CD4-positive, alpha-beta T cell treated with Interleukin-4 for 1 hour (primary cell): ENCODE measurements at places on chromosomes 11 and 22.

DNA sequence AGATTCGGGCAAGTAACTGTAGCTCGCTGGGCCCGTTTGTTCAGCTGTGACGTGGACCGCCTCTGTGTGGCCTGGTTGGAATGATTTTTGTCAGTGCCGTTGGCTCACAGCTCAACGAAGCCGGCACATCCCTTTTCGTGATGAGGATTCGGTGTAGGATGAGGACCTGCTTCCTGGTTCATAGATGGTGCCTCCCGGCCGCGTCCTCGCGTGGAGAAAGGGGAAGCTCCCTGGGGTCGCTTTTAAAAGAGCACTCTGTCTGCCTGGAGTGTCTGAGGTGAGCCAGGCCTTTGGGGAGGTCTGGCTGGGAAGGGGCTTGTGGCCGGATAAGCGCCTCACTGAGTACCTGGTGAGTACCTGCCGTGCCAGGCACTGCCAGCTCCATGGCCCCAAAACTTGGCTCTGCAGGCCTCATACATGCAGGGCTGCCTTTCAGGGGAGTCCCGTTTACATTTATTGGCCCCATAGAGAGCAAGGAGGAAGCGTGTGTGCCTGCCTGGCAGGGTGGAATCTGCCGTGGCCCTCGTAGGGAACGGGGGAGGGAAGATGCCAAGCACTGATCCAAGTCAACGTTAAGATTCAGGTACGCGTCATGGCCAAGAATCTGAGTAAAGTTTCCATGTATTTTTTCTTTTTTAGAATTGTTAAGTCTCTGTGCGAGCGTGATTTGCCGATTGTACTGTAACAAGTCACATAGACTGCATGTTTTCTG, 88.4 kb downstream of the ARHGAP8 start:
- DNase-seq = no peak

DNA sequence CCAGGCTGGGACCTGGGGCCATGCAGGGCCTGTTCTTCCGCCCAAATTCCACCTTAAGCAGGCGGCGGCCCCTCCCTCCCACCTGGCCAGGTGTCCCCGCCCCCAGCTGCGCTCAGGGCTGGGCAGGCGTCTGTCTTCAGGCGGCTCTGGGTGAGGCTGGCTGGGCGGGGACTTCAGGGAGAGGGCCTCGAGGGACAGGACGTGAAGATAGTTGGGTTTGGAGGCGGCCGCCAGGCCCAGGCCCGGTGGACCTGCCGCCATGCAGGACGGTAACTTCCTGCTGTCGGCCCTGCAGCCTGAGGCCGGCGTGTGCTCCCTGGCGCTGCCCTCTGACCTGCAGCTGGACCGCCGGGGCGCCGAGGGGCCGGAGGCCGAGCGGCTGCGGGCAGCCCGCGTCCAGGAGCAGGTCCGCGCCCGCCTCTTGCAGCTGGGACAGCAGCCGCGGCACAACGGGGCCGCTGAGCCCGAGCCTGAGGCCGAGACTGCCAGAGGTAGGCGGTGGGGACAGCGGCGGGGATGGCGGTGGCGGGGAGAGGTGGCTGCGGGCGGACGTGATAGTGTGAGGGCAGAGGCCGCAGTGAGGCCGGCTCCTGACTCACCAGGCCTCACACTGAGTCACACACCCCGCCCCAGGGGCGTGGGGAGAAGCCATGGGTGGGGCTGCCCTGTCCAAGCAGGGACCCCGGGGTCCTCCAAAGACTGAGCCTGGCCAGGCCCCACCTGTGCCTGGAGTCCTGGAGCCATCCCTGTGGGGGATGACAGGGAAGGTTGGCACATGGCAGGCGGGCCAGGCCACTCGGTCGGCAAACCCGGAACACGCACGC, at the start of gene PKP3:
Gene PKP3, plus strand, starts transcription at position 176 of the 824 bp plus-strand sequence. Its CDS starts 84 bp downstream, at position 260.
- DNase-seq = no peak

- no peak for DNase-seq
Measured at GRCh38 chr11:10360835-10361234, 56.0 kb downstream of the ADM start.

GRCh38 chr11:127574478-127574877, 573.9 kb upstream of the KIRREL3 start:
- no peak for DNase-seq

DNA sequence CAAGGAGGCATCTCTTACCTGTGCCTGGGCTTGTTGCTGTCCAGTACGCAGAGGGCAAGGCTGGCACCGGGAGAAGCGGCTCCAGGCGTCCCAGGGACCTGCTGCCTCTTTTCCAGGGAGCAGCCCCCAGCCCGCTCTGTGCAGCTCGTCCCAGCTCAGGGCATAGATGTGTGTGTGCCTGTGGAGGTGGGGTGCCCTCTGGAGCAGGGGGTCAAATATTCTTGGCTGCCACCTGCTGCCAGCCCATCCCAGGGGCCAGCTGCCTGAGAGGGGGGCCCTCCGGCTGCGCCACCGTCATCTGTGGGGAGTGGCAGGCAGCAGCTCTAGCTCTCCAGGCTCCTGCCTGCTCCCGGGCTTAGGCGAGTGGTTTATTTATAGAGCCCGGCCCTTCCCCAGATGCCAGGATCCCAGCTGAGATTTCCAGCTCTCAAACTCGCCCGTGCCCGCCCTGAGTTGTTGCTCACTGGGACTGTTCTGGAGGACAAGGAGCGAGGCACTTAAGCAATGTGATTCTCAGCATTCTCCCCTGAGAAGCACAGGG, 87.5 kb downstream of the RTL6 start:
- no peak for DNase-seq

DNA sequence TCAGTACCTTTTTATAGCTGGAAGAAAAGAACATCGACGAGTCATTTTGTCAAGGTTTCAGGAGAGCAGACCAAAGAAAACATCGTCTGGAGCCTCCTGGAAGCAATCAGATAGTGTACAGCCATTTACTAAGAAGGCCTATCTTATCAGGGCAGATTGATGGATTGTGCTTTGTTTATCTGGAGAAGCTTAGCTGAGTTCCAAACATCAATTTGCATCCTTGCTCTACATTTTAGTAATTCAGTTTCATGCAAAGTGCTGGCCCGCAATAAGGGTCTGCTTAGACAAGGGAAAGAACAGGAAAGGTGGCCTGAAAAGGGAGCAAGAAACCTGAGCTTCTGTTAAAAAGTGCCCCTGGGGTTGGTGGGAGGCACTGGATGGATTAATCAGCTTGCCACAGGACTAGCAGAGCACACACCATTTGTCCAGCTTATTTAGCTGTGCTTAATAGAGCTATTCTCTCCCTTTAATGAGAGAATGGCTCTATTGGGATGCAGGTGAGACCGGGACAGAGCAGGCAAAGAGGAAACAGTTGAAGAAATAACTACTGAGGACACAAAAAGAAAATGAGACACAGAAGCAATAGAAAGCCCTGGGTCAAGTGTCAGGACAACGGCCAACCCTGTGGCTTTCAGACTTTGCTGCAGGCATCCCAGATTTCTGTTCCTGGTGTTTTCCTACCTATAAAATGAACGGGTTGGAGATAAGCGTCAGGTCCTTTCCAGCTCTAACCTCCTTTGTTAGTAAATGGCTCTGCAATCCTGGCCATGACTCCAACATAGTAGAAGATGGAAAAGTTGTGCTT, 122.1 kb upstream of the TTC12 start:
- DNase-seq = no peak

DNA sequence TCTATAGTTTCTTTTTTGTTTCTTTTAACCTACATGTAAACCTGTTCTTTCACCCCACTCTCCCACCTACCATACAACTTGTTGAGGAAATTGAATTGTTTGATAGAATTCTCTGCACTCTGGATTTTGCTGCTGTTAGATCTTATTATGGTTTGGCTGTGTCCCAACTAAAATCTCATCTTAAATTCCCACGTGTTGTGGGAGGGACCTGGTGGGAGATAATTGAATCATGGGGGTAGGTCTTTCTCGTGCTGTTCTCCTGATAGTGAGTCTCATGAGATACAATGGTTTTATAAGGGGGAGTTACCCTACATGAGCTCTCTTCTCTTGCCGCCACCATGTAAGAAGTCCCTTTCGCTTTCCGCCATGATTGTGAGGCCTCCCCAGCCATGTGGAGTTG, 15.0 kb upstream of the PITPNB start:
- no peak for DNase-seq

- DNase-seq = no peak
Measured at GRCh38 chr11:43818220-43818619, 62.4 kb upstream of the ALKBH3 start.

DNA sequence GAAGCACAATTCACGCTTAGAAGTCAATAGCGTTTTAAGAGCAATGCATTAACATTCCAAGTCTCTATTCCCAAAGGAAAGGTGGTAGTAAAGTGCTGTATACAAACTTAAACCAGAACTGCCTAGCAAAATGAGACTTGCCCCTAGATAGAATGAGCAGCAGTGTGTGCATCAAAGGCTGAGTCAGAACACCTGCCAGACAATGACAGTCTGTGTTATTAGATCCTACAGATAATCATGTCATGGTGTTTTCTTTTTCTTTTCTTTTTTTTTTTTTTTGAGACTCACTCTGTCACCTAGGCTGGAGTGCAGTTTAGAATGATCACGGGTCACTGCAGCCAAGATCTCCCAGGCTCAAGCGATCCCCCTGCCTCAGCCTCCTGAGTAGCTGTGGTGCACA, 1.6 kb downstream of the RTCB start:
- no peak for DNase-seq
